Fibroblast of skin of back (primary cell): ENCODE measurements at places on chromosomes 6 and 20.

DNA sequence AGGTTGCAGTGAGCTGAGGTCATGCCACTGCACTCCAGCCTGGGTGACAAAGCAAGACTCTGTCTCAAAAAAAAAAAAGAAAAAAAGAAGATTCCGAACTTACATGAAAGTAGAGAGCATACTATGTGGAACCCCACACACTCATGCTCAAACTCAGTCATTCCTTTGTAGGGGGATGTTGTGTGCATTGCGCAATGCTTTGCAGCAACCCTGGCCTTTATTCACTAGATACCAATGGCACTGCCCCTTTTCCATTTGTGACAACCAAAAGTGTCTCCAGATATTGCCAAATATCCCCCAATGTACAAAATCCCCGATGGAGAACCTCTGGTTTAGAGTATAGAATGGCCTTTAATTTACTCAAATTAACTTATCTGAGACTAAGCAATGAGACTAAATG is 158.6 kb downstream of the GJA1 start:
- no peak for DNase-seq

DNA sequence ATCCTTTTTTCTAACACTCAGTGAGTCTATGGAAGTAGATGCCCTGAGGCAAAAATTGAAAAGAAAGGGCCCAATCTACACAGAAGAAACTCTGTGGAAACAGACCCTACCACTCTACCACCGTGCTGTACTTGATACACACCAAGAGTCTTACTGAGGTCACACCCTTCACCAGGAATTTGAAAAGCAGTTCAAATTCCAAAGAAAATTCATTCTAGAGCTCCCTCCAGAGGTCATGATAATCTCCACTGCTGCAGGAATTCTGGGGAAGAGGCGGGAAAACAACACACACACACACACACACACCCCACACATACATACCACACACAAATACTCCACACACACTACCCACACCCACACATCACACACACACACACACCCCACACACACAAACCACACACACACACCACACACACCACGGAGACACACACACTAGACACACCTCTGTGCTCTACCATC is 336.8 kb downstream of the HDGFL1 start:
- peak; percentile 61 for DNase-seq

DNA sequence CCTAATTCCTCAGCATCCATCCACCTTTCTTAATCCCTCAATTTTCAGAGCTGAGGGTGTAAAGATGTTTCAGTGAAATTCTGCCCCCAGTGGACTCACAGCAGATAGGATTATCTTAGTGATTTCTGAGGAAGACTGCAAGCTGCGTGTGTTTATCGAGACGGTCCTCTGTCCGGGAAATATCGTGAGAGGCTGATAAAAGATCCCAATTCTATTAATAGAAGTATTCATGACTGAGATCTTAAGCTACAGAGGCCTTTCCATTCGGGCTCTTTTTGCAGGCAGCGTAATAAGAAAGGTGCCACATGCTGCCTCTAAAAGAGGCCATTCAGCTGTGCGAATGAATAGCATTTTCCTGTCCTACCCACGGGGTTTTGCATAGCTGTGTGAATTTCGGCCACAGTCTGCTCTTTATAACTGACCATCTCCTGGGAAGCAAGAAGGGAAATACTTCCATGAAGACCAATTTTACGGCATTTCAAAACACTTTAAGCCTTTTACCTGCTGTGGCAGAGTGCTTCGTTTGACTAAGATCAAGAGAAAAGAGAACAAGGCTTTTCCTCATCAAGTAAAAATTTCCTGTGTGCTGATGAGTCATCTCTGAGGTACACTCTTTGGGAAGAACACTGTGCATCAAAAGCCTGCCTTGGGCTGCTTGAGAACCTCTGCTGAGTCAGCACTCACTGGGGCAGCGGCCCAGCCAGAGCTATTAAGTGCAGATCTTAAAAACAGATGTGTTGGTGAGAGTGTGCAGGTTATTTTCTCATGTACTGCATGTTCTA is 208.8 kb downstream of the ARHGAP18 start:
- peak; percentile 87 for DNase-seq

GRCh38 chr6:4603291-4603690 is 172.9 kb upstream of the CDYL start:
- peak; percentile 77 for DNase-seq

- DNase-seq, result no peak
These were observed 612.5 kb downstream of the CDH26 start for GRCh38 chr20:60570481-60571277.

- peak; percentile 79 for DNase-seq
These were observed 365.9 kb upstream of the AGPAT4 start for GRCh38 chr6:161639772-161640171.

DNA sequence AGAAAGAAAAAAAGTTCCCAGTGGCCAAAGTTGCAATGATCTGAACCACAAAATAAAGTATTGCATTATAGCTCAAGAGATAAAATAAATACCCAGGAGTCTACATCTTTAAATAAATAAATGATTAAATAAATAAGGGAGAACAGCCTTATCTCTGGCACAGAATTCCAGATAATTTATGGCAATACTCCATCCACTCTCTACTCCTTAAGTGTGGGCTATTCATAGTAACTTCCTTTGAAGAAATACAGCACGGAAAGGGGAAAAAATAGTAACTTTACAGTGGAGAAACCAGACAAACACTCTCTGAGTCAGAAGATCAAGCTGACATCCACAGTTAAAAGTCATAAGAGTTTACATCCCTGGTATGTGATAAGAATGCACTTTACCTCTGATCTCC is 11.6 kb downstream of the AURKA start:
- DNase-seq, result peak; percentile 40
